ENCODE measurements at places on chromosomes 11 and 22. TPM values are rescaled to one million over a fixed set of nuclear protein-coding genes. Genes with fewer than 3 reads are reported as not detected.

Gene MS4A4E
- 0.37 TPM for polyA plus RNA-seq

Gene ZNF214
- polyA plus RNA-seq, result 0.46 TPM

Gene C11orf86
- polyA plus RNA-seq, result not detected

Gene C11orf91
- polyA plus RNA-seq, result 0.51 TPM

Gene P2RX3
- polyA plus RNA-seq, result not detected

Gene ASCL3
- polyA plus RNA-seq, result not detected
